ENCODE measurements at places on chromosomes 4 and X.

DNA sequence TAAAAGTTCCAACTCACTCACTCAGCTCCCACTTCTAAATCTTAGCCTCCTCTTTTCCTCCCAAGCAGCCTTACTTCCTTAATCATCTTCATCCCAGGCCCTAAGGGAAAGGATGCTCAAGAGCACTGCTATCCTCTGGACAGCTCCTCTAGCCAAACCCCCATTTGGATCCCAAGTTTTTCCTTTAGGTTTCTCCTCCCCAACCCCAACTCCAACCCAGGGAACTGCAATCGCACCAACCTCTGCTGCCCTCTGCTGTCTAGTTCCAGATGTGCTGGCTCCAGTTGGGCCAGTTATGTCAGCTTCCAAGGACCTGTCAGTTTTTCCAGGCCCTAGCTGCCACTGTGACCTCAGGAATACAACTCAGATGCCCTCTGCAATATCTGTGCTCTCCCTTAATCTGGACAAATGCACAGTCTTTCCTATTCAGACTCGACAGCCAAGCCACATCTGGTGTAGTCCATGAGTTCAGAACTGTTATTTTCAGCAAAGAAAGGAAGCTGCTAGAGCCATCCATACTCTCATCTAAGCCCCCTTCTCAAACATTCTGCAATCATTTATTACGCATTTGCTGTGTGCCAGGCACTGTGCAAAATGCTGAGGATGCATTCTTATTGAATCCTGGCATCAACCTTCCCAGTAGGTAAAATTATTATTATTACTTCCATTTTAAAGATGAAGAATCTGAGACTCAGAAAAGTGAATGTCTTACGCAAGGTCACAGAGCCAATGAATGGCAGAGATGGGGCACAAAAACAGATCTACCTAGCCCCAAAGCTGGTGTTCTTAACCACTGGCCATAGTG lies 12.3 kb upstream of the XPNPEP2 start:
- DNase-seq: no peak

- DNase-seq: no peak
These were observed 230.7 kb upstream of the STK26 start for GRCh38 chrX:131792356-131792749.

GRCh38 chrX:19563327-19563726 lies 48.0 kb upstream of the MAP3K15 start:
- DNase-seq: no peak

- no peak for DNase-seq
These were observed 13.8 kb downstream of the RNF4 start for GRCh38 chr4:2482693-2483092.

- DNase-seq: no peak
These were observed 345.7 kb downstream of the ARHGAP10 start for GRCh38 chr4:148077581-148077980.

DNA sequence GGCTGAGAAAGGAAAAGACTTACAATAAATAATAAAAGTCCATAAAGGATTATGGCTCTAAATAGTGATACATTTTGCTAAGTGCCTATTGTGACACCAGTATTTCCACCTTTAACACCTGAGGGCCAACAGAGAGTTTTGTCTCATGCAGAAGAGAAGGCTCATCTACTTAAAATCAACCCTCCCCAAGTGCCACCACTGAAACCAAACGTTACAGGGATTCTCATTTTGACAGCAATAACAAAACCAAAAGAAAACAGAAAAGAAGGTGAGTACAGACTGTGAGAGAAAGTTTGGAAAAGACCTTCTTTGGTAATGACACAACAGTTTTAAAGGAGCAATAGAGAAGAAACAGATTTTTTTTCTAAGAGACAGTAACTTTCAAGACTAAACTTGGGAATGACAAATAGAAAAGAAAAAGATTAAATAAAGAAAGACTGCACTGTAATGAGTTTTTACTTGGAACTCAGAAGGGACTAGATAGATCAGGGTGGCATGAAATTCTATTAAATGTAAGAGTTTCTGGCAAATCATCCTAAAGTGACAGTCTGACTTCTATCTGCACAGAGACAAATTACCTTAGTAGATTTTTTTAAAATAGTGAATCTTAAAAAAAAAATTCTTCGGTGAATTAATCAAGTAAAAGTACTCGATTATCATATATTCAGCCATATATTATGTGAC lies 109.7 kb downstream of the ZNF827 start:
- DNase-seq: no peak

DNA sequence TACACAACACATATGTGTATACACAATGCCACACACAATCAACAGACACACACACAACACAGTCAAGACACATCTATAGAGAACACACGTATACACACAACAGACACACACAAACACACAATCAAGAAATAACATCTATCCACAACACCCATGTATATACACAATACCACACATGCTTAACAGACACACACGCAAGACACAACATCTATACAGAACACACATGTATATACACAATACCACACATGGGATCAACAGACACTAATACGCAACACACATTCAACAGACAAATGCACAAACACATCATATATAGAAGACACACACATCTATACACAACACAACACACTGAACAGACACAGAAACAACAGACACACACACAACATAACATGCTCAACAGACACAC lies 234.8 kb downstream of the SHOX start:
- no peak for DNase-seq

- no peak for DNase-seq
These were observed 454.9 kb downstream of the SPRY1 start for GRCh38 chr4:123851521-123851920.

DNA sequence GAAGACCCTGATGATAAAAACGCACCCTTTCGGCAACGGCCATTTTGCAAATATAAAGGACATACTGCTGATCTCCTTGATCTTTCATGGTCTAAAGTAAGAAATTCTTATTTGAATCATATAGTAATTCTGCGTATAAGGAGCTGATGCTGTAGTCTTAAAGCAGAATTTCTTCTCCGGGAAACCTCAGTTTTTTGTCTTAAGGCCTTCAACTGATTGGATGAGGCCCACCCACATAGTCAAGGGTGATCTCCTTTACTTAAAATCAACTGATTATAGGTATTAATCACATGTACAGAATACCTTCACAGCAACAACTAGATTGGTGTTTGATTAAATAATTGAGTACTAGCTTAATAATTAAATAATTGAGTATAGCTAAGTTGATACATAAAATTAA lies 62.8 kb upstream of the DOCK11 start:
- DNase-seq: no peak

DNA sequence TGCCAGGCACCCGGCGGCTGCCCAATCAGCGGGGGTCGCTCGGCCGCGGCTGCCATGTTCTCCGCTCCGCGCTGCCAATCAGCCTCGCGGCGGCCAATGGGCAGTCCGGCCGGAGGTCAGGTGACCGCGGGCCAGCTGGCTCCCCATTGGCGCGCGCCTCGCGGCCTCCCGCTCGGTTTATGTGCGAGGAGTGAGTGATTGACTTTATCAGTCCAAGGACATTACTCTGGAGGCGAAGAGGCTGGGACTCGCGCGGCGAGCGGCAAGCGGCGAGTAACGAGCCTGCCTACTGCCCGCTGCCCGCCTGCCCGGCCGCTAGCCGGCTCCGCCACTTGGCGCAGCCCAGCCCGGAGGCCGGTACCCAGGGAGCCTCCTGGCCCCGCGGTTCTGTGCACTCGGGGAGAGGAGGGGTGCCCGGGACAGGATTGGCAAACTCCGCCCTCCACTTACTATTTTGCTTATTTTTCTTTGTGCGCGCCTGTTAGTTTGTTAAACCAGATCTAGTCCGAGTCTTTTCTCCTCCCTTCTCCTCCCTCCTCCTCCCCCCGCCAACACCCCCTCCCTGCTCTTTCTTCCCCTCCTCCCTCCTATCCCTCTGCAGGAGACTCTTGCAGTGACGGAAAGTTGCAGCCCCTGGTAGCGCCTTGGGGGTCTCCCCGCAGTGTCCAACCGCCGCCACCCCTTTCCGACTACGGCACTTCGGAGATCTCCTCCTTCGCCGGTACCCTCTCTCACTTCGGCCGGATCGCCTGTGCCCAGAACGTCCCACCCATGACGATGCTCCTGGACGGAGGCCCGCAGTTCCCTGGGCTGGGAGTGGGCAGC lies at the start of gene ZIC3:
Gene ZIC3 (plus strand): TSS at position 207 of the 825 bp plus-strand sequence. CDS start 565 bp downstream, at position 772.
- no peak for DNase-seq

Measured in stimulated activated CD8-positive, alpha-beta memory T cell treated with anti-CD3 and anti-CD28 coated beads, Interleukin-15, amount 100 ng/mL, for 24 hours (primary cell).